ENCODE measurements at places on chromosomes 12 and 14.
A peak's percentile ranks its signal among the peaks of the same experiment; 100 is the strongest.

GRCh38 chr14:24279301-24280186 is 8.1 kb upstream of the RABGGTA start:
- peak; percentile 12 for DNase-seq

DNA sequence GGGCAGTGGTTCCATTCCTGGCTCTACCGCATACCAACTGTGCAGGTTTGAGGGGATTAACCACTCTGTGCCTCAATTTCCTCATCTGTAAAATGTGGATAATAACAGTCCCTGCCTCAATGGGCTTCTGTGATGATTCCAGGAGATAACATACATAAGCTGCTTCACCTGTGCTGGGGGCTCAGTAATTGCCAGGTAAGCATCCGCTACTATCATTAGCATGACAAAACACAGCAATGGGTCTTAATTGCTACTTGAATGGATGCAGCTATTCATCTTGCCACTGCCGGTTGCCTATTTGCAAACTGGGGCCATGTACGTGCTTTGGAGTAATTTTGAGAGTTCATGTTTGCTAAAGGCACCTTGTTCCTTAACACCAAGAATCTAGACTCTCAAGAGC is 132.6 kb downstream of the TMEM132D start:
- DNase-seq: no peak

DNA sequence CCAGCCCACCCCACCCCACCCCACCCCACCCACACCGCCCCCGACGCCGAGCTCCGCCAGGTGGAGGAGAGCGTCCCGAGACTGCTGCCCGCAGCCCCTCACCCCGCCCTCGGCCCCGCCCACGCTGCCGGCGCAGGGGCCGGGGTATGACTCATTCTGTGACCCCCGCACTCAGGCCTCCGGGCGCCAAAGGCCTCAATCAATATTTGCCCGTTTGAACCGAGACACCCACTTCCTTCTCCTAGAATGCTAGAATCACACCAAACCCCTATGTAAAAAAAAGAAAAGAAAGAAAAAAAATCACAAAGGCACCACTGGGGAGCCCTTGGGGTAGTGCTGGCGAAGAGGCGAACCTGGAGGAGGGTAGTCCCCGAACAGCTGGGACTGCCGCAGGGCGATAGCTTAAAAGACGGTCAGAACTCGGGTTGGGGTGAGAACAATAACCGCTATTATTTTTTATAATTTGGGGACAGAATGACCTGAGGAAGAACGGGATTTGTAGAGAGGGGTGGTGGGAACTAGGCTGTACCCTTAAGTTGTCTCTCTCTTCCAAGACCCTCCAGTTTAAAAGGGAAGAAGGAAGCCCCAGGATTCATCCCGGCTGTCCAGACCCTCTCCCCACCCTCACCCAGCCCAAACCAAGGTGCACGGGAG is 894 bp downstream of the KRT8 start:
- DNase-seq: peak; percentile 30

- peak; percentile 90 for DNase-seq
Measured at GRCh38 chr12:90058704-90059103, 350.1 kb upstream of the ATP2B1 start.

DNA sequence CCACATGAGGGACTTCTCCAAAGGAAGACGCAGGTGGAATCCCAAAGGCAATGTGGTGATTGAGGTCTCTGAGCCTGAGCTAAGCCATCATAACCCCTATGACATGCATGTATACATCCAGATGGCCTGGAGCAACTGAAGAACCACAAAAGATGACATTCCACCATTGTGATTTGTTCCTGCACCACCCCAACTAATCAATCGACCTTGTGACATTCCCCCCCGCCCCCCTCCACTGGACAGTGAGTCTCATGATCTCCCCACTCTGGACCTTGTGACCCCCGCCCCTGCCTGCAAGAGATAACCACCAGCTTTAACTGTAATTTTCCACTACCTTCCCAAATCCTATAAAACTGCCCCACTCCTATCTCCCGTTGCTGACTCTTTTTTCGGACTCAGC is 87.9 kb downstream of the VCPKMT start:
- no peak for DNase-seq

DNA sequence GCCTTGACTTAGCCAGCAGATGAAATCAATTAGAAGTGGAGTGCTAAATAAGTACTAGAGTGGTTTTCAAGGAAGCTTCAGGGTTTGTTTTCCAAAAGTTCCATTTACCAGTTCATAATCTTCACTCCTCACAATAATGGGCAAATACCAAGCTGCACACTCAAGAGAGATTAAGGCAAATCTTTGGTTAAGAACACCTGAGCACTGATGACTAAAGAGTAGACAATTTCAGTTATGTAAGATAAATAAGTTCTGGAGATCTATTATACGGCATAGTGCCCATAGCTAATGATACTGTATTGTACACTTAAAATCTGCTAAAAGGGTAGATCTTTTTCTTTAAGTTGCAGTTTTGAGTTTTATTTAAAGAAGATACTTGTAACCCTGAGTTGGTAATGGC is 125.0 kb downstream of the ARMH4 start:
- DNase-seq: no peak

DNA sequence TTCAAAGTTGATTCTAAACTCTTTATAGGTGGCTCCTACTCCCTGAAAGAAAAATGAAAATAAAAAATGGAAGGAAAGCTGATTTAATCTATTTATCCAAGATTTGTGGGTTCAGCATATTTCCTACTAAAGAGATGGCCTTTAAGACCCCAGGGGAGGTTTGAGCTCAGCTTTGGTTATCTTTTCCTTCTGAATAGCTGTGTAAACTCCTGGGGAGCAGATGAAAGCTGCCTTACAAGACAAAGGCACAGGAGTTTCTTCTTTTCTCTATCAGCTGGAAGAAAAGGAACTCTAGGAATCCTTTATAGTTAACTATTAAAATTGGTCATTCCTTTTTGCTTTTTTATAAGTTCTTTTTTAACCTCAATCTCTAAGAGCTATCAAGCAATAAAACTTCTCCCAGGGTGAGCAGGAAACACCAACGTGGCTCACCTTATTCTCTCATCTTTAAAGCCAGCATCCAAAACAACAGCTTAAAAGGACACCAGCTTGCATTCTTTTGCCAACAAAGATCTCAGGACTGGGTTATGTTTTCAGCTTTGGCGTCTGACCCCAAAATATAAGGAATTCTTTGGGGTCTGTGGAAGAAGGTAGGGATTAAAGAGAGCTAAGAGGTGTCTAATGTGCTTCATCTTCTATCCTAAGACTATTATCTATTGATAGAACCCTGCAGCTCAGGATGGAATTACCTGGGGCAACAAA is 371.7 kb upstream of the KITLG start:
- no peak for DNase-seq

DNA sequence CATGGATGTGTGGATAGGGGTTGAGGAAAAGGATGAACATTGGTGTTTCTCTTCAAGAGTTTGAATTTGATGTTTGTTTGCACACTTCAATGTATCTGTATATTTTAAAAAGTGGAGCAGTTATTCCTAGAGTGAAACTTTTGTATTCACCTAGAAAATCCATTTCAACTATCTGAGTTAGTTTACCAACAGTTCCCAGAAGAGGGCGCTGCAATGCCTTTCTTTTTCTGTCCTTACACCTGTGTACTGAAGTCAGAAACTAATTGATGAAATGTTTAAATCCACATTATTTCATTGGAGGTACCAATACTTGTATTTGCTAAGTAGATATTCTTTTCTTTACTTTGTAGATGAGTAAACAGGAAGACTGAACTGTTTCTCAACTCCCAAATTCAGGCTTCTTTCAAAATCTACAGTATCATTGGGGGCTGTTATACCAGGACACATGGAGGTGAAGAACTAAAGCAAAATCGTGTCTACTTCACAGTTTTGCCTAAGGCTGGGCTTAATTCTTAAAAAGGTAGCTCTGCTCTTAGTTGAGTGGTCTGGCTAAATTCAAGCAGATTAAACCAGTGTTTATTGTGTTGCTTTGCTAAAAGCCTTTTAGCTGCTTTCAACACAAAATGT is 26.6 kb upstream of the KLRB1 start:
- DNase-seq: peak; percentile 42

- peak; percentile 38 for DNase-seq
Measured at GRCh38 chr12:30021051-30021833, 237.5 kb upstream of the TMTC1 start.

- DNase-seq: peak; percentile 72
Measured at GRCh38 chr12:72296389-72296788, 24.2 kb downstream of the TRHDE start.

DNA sequence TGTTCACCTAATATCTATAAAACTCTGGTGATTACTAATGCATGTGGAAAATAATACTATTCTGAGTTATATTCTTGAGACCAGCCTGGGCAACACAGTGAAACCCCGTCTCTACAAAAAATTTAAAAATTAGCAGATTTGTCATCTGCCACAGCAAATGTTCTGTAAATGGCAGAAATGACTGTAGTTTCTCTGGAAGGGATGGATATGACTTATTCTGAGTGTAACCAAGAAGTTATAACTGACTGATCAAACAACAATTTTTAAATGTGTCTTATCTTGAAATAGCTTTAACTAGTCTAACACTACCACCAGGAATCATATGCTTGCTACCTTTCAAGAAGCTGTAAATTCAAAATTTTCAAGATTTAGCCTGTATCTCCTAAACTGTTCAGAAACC is 88.7 kb downstream of the PLBD1 start:
- no peak for DNase-seq

- DNase-seq: no peak
Measured at GRCh38 chr12:115380546-115381120, 696.7 kb upstream of the TBX3 start.

- no peak for DNase-seq
Measured at GRCh38 chr14:89129570-89129969, 287.5 kb downstream of the FOXN3 start.

GRCh38 chr14:34018564-34019244 is 67.8 kb upstream of the EGLN3 start:
- DNase-seq: no peak

- no peak for DNase-seq
Measured at GRCh38 chr14:95614349-95614748, 71.9 kb upstream of the TCL1B start.

GRCh38 chr12:95141310-95141709 is 67.9 kb upstream of the NR2C1 start:
- no peak for DNase-seq

DNA sequence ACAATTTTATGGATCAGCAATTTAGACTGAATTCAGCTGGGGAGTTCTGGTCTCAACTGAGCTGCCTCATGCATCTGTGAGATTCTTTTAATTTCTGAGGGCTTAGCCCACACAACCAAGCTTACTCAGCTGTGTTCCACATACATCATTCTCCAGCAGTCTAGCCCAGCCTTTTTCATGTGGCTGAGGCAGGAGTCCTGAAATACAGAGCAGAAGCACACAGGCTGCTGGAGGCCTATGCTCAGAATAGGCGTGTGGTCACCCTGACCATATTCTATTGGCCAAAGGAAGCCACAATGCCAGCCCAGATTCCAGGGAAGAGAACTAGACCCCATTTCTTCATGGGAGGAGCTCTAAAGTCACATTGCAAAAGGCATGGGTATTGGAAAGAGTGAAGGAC is 72.3 kb upstream of the DHRS4 start:
- DNase-seq: no peak

GRCh38 chr12:69022674-69023073 is 89.7 kb upstream of the CPM start:
- no peak for DNase-seq

DNA sequence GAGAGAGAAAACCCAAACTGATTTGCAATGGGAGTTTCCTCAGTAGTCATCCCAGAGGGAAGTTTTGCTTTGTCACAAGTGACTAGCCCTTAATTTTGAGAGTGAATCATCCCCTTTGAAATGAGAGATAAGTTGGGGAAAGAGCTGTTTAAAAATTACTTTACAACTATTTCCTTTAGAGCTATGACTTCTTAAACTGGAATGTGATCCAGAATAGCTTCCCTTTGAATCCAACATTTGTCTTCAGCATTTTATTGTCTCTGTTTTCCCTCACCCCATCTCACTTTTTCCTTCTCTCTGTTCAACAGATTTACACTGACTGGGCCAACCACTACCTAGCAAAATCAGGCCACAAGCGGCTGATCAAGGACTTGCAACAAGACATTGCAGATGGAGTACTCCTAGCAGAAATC is 109.3 kb downstream of the NAV3 start:
- DNase-seq: peak; percentile 94

GRCh38 chr12:50218386-50218785 is 51.2 kb upstream of the CERS5 start:
- DNase-seq: peak; percentile 61

GRCh38 chr12:92042791-92043531 is 102.7 kb downstream of the BTG1 start:
- DNase-seq: no peak

GRCh38 chr12:39272871-39273655 is 169.9 kb downstream of the KIF21A start:
- DNase-seq: peak; percentile 37

- no peak for DNase-seq
Measured at GRCh38 chr14:30551460-30551859, 7.5 kb upstream of the G2E3 start.

- no peak for DNase-seq
Measured at GRCh38 chr12:66379616-66380015, 77.3 kb downstream of the HELB start.

DNA sequence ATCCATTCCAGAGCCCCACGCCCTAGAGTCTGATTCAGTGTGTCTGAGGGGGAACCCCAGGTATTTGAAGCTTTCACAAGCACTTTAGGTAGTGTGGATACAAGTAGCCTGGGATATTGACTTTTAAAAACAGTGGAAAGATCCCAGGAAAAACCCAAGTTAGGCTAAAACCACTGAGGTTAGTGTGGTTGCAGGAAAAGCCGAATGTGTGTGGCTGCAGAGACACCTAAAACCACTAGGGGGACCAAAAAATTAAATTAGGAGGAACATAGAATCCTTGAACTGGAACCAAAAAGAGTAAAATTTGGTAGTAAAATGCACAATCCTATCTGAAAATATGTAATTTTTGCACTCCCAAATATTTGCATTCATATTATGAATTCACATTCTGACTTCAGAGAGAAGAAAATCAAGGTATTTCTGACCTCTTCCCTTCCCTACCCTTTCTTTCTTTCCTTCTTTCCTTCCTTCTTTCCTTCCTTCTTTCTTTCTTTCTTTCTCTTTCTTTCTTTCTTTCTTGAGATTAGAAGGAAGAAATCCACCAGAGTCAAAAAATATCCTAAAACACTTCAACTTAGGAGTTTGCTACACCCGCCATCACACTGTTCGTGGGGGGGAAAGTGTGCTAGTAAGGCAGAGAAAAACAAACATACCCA is 37.8 kb downstream of the SLCO1A2 start:
- peak; percentile 13 for DNase-seq

DNA sequence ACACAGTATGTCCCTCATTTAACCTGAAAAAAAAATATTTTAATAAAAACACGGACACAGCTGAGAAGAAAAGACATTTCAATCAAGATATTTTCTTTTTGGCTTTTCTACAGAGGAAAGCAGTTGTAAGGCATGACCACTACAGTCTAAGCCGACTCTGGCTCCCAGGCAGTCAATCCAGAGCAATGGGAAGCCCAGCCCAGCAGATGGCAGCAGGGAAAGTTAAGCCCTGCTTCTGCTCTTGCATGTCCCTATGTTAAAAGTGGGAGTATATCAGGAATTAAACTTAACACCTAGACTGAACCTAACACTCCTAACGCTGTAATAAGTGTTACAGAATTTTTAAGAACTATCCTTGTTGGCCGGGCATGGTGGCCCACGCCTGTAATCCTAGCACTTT is 19.5 kb upstream of the HAL start:
- DNase-seq: peak; percentile 29
